Coronary artery (tissue), 2 donors: ENCODE measurements at places on chromosomes 11 and 22.

DNA sequence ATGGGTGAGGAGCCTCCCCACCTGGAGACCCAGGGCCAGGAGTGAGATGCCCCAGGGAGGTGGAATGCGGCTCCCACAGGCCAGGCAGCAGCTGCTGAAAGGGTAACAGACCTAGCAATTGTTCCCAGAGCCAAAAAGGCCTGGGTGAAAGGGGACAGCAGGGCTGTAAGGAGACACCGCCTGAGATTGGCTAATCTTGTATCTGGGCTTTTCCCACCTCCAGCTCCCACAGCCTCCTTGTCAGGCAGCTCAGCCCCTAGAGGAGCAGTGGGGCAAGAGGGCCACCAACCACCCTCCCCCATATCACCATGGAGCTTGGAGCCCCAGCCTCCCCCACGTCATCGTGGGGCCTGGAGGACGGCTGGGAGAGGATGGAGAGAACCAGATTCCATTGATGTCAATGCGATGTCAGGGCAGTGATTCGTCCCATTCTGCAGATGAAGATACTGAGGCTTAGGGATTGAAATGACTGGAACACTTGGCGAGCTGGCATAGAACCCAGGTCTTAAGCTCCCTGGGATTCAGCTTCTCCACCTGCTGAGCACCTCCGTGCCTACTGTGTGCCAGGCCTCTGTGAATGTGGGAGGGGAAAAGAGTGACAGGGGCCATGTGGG, 2.9 kb upstream of the MGAT3 start:
- DNase-seq = no peak

- no peak for DNase-seq
Measured at GRCh38 chr11:68402355-68403031, 58.1 kb upstream of the PPP6R3 start.

GRCh38 chr11:106624377-106624776, 393.9 kb downstream of the GUCY1A2 start:
- no peak for DNase-seq

GRCh38 chr22:46212195-46212594, 37.9 kb downstream of the CDPF1 start:
- no peak for DNase-seq

- DNase-seq = no peak
Measured at GRCh38 chr11:26575946-26576345, 3.9 kb upstream of the MUC15 start.

DNA sequence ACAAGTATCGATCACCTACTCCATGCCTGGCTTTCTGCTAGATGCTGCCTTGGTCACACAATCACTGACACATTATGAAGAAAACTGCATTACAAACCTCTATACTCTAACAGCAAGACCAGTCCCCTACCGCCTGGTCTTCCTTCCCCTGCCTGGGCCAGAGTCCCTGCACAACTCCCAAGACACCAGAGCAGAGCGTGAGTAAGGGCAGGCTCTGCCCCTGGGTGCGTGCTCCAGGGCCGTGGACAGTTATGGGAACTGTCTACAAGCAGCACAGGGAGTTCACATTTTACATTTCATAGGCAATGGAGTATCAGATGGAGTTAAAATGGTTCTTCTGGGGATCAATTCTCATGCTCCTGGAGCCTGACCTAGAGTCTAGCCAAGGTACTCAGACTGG, 6.5 kb downstream of the FZD4 start:
- DNase-seq = no peak

- peak; percentile 31 for DNase-seq
Measured at GRCh38 chr22:49492741-49493251, 334.9 kb downstream of the BRD1 start.

DNA sequence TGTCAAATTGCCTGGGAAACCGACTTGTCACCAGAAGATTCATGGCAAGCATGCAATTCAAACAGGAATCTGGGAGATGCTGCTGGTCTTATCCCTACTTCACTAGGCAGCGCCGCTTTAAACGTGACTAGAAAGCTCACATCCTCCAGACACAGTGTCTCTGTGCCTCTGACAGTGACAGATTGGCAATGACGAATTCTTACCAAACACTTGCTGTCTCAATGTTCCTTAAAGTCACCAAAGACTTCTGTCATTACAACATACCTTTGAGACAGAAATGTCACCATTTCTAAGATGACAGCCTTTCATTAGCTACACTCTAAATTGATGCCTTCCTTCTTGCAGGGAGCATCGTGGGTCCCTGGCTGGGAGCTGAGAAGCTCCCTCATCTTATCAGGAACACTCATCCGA, 197.8 kb downstream of the CWF19L2 start:
- DNase-seq = no peak

DNA sequence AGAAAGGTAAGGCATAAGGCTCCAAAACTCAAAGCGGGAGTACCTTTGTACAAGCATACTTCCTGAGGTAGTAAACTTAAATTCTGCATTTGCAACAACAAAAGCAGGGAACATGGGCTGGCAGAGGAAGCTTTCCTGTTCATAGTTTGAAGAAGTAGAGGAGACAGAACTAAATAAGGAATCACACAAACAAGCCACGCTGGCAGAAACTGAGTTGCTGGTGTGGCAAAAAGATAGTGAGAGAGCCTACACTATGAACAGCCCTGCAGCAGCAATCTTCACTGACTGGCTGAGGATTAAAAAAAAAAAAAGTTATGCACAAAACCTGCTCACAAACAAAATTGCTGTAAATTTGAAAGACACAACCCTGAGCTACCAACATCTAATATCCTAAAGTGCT, 46.5 kb downstream of the FCHSD2 start:
- DNase-seq = no peak

- no peak for DNase-seq
Measured at GRCh38 chr22:41844036-41844435, 11.1 kb downstream of the SREBF2 start.
